Lung (tissue), 17 donors: ENCODE measurements at places on chromosomes 3 and 15. TPM values are rescaled to one million over a fixed set of nuclear protein-coding genes. Genes with fewer than 3 reads are reported as not detected.

DNA sequence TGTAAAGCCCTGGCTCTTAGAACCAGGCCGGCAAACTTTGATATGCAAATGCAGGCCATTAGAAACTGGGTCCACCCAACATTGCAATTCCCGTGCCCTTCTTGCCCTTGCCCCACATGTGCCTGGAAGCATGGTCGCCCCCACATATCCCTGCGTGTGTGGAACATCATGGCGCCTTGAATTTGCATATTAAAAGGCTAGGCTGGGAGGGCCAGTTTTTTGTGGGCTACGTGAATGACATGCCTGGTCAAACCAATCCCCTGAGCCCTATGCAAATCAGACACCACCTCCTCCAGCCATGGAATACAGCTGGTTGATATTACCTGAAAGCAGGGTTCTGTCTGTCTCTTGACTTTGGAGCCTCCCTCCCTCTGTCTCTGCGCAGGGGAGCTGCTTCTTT lies 58.7 kb upstream of the ARHGEF26 start:
- no peak for DNase-seq
- H3K27me3 ChIP-seq: no peaks in the 10 kb centered on the region
- peaks cover 16% of the 10 kb centered on the region for H3K4me1 ChIP-seq

Gene KNG1
- total RNA-seq: 0.15 TPM

- H3K27me3 ChIP-seq: no peaks in the 10 kb centered on the region
- no peaks in the 10 kb centered on the region for H3K4me1 ChIP-seq
- H3K4me3 ChIP-seq: no peak overlapping the region
- no peak overlapping the region for H3K27ac ChIP-seq
Measured at GRCh38 chr15:70487387-70487740, 276.0 kb downstream of the UACA start.

GRCh38 chr15:31013863-31014607 lies 22.6 kb upstream of the MTMR10 start:
- DNase-seq: no peak
- H3K27ac ChIP-seq: peak overlapping the region; percentile 9
- H3K27me3 ChIP-seq: no peaks in the 10 kb centered on the region

DNA sequence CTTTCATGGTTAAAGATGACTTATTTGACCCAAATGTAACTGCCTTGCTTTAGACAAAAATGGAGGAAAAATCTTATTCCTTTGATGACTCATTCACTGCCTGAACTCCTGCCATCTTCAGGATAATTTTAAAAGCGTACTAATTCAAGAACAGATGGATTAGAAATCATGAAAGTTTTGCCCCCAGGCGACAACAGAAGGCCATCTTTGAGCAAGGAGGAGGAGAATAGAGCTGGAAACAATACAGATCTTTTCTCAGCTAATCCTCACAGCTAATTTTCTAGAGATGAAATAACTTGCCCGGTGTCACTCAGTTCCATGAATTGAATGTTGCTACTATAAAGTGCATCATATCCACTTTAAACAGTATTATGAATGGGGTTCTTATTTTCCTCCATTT lies 324.7 kb upstream of the RARB start:
- no peak for DNase-seq
- no peaks in the 10 kb centered on the region for H3K27me3 ChIP-seq
- no peak overlapping the region for H3K27ac ChIP-seq

Gene GNAT1
- not detected for total RNA-seq

Gene NPAP1
- 0.34 TPM for total RNA-seq

DNA sequence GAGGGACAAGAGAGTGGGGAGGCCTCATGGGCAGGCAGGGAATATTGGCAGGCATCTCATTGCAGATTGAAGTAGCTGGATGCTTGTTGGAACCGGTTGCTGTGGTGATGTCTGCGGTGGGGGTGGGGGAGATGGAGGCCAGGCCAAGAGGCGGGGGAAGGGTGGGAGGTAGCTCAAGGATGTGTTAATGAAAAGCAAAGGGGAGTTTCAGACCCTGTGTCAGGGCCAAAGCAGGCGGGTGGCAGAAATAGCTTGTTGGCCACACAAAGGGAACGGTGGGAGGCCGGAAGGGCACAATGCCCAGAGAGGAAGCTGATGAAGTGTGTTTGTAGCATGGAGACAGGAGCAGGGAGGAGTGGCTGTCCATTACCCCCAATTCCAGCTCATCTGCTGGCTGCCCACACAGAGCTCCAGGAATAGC lies 28.0 kb downstream of the CCDC33 start:
- H3K36me3 ChIP-seq: no peaks in the 10 kb centered on the region
- H3K27ac ChIP-seq: no peak overlapping the region
- DNase-seq: peak; percentile 26
- H3K4me3 ChIP-seq: no peak overlapping the region
- H3K4me1 ChIP-seq: peaks cover 4% of the 10 kb centered on the region

Gene VGLL3
- total RNA-seq: 32.8 TPM

Gene AVEN
- 7.5 TPM for total RNA-seq

GRCh38 chr3:71302604-71303003 lies 280.9 kb downstream of the FOXP1 start:
- DNase-seq: no peak
- no peak overlapping the region for H3K4me3 ChIP-seq
- H3K36me3 ChIP-seq: no peaks in the 10 kb centered on the region

GRCh38 chr3:182530316-182530715 lies 263.0 kb upstream of the ATP11B start:
- no peaks in the 10 kb centered on the region for H3K4me1 ChIP-seq
- no peak overlapping the region for H3K27ac ChIP-seq
- H3K27me3 ChIP-seq: no peaks in the 10 kb centered on the region
- H3K4me3 ChIP-seq: no peak overlapping the region
- no peak for DNase-seq

Gene IMPG2
- 0.15 TPM for total RNA-seq
